Naive thymus-derived CD4-positive, alpha-beta T cell (primary cell): ENCODE measurements at places on chromosomes 6 and 20. TPM values are rescaled to one million over a fixed set of nuclear protein-coding genes. Genes with fewer than 3 reads are reported as not detected.

The MPC1 gene
- polyA plus RNA-seq, result 41.7 TPM

GRCh38 chr20:36301359-36302119 is 4.6 kb upstream of the DLGAP4 start:
- no peak overlapping the region for H3K4me3 ChIP-seq
- no peak overlapping the region for H3K27ac ChIP-seq
- H3K4me1 ChIP-seq, result no peaks in the 10 kb centered on the region
- H3K36me3 ChIP-seq, result no peaks in the 10 kb centered on the region
- DNase-seq, result no peak

- no peak overlapping the region for H3K27ac ChIP-seq
- H3K27me3 ChIP-seq, result no peaks in the 10 kb centered on the region
- no peak overlapping the region for H3K4me3 ChIP-seq
- no peaks in the 10 kb centered on the region for H3K36me3 ChIP-seq
These were observed 261.5 kb downstream of the TAF4 start for GRCh38 chr20:61803915-61804751.

The SIRPB1 gene
- 7.9 TPM for polyA plus RNA-seq

DNA sequence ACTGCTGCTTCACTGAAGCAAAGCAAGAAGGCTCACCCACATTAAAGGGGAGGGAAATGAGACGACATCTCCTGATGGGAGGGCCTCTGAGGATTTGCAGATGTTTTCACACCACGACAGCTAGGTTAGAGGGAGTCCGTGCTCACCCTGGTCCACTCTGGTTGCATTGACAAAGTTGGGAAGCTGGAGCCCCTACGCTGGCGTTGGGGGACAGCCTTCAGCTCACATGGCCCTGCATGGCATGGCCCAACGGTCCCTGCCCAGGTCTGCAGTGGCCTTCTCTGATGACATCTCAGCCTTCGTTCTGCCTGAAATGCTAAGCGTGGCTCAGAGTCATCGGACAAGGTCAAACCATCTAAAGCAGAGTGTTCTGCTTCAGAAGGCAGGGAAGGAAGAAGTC is 3.8 kb upstream of the NAPB start:
- no peaks in the 10 kb centered on the region for H3K36me3 ChIP-seq
- peaks cover 4% of the 10 kb centered on the region for H3K4me1 ChIP-seq

The GTSF1L gene
- not detected for polyA plus RNA-seq

The CST3 gene
- polyA plus RNA-seq, result 2.5 TPM

- DNase-seq, result no peak
- H3K4me3 ChIP-seq, result no peak overlapping the region
- no peaks in the 10 kb centered on the region for H3K36me3 ChIP-seq
- H3K27me3 ChIP-seq, result no peaks in the 10 kb centered on the region
- H3K4me1 ChIP-seq, result no peaks in the 10 kb centered on the region
- H3K27ac ChIP-seq, result no peak overlapping the region
These were observed 110.8 kb downstream of the RFPL4B start for GRCh38 chr6:112457886-112458285.

- H3K27me3 ChIP-seq, result no peaks in the 10 kb centered on the region
- H3K36me3 ChIP-seq, result no peaks in the 10 kb centered on the region
- H3K4me1 ChIP-seq, result no peaks in the 10 kb centered on the region
- H3K27ac ChIP-seq, result no peak overlapping the region
- H3K4me3 ChIP-seq, result no peak overlapping the region
These were observed 71.8 kb downstream of the ATG5 start for GRCh38 chr6:106253731-106254130.

- peak within 1 kb of the TSS; percentile 58 for H3K27ac ChIP-seq
- H3K4me1 ChIP-seq, result no peaks in the 10 kb centered on the region
- no peaks in the 10 kb centered on the region for H3K36me3 ChIP-seq
- DNase-seq, result peak; percentile 51
- H3K4me3 ChIP-seq, result peak within 1 kb of the TSS; percentile 62
These were observed at the start of gene PHACTR2 for GRCh38 chr6:143677891-143678791. Gene PHACTR2, plus strand, starts transcription at chr6:143677965. Its CDS starts 199 bp downstream, at chr6:143678164.

- H3K36me3 ChIP-seq, result peaks cover 3% of the 10 kb centered on the region
- H3K4me3 ChIP-seq, result no peak overlapping the region
- no peaks in the 10 kb centered on the region for H3K4me1 ChIP-seq
- no peaks in the 10 kb centered on the region for H3K27me3 ChIP-seq
- H3K27ac ChIP-seq, result no peak overlapping the region
These were observed 20.6 kb downstream of the RMND1 start for GRCh38 chr6:151431337-151431736.

DNA sequence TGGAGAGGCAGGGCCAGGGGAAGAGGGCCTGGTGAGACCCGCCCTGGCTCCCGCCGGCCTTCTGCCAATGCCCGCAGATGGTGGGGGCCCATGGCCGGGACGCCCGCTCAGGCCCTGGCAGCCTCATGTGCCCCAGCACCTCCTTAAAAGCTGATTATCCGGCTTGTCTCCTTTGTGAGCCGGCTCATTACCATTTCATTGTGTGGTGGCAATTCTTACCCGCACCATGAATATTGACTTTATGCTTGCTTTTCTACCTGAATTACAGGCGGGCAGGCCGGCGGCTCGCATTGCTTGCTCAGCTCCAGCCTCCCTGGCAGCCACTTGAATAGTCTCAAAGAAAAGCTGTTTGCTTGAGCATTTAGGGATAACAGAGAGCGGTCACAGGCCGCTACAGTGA is 120.0 kb upstream of the JAG1 start:
- no peak for DNase-seq
- no peak overlapping the region for H3K4me3 ChIP-seq
- H3K27ac ChIP-seq, result no peak overlapping the region
- H3K27me3 ChIP-seq, result no peaks in the 10 kb centered on the region
- no peaks in the 10 kb centered on the region for H3K36me3 ChIP-seq
- no peaks in the 10 kb centered on the region for H3K4me1 ChIP-seq

The WDR27 gene
- polyA plus RNA-seq, result 6.8 TPM

GRCh38 chr20:47075263-47075662 is 180.6 kb downstream of the EYA2 start:
- H3K36me3 ChIP-seq, result no peaks in the 10 kb centered on the region
- no peak overlapping the region for H3K4me3 ChIP-seq
- H3K27ac ChIP-seq, result no peak overlapping the region
- no peaks in the 10 kb centered on the region for H3K4me1 ChIP-seq
- no peaks in the 10 kb centered on the region for H3K27me3 ChIP-seq

DNA sequence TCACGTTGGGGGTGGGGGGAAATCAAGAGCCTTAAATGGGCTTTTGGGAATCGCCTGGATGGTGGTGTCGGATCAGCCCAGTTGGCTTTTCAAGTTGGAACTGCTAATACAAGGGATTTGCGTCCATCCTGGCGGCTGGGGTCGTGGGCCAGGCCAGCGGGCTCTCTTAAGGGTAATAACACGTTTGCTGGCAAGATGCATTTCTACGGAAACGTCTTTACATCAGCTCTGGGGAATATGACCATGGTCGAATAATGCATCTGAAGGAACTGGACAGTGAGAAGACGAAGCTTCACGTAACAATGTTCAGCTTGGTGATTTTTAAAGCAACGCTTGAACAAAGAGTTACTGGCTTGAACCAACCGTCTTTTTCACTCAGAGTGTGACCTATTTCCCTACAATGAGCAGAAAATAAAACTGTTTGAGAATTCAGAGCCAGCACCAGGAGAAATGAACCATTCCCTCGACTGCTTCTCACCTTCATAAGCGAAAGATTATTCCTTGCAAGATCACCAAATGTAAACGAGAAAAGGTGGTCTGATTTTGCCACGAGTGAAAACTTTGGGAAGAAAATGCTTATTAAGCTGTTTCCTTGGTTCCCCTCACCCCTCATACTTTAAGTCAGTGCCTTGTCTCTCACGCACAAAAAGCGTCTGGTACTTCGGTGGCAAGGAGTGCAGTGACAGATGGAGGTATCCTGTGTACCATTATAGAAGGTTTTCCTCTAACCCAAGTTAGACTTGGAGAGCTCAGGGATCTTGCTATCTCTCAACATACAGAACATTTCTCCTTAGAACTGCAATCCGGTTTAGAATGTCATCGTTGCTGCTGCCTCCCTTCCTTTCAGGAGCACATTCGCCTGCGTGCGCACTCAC is 1.4 kb upstream of the MARCKS start:
- H3K36me3 ChIP-seq, result no peaks in the 10 kb centered on the region
- H3K4me1 ChIP-seq, result peaks cover 40% of the 10 kb centered on the region

GRCh38 chr20:47781632-47782031 is 3.6 kb downstream of the SULF2 start:
- no peaks in the 10 kb centered on the region for H3K4me1 ChIP-seq
- DNase-seq, result no peak
- H3K27ac ChIP-seq, result no peak overlapping the region

- H3K27ac ChIP-seq, result no peak overlapping the region
- no peak overlapping the region for H3K4me3 ChIP-seq
- no peaks in the 10 kb centered on the region for H3K36me3 ChIP-seq
- H3K27me3 ChIP-seq, result no peaks in the 10 kb centered on the region
These were observed 52.2 kb upstream of the TASP1 start for GRCh38 chr20:13690943-13691342.

DNA sequence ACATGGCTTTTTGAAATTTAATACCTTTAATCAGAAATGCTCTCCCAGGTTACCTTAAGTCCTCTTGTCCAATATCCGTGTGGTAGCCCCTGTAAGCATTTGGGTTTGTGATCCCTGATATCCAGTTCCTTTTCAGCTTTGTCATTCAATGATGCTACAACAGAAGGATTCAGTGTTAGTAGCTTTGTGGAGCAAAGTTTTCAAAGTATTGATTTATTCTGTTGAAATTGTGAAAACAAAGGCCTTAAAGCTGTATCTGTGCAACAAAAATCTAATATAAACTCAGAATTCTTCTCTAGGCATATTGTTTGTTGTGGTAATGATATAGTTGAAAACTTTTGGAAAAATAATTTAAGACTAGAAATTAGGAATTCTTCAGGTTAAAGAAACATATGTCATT is 91.9 kb downstream of the ADGRB3 start:
- no peak overlapping the region for H3K27ac ChIP-seq
- no peaks in the 10 kb centered on the region for H3K27me3 ChIP-seq
- no peaks in the 10 kb centered on the region for H3K36me3 ChIP-seq
- H3K4me3 ChIP-seq, result no peak overlapping the region
- no peak for DNase-seq
- no peaks in the 10 kb centered on the region for H3K4me1 ChIP-seq

GRCh38 chr6:119566546-119567260 is 217.1 kb upstream of the MAN1A1 start:
- H3K4me3 ChIP-seq, result no peak overlapping the region
- H3K36me3 ChIP-seq, result no peaks in the 10 kb centered on the region
- no peaks in the 10 kb centered on the region for H3K27me3 ChIP-seq
- no peak for DNase-seq

DNA sequence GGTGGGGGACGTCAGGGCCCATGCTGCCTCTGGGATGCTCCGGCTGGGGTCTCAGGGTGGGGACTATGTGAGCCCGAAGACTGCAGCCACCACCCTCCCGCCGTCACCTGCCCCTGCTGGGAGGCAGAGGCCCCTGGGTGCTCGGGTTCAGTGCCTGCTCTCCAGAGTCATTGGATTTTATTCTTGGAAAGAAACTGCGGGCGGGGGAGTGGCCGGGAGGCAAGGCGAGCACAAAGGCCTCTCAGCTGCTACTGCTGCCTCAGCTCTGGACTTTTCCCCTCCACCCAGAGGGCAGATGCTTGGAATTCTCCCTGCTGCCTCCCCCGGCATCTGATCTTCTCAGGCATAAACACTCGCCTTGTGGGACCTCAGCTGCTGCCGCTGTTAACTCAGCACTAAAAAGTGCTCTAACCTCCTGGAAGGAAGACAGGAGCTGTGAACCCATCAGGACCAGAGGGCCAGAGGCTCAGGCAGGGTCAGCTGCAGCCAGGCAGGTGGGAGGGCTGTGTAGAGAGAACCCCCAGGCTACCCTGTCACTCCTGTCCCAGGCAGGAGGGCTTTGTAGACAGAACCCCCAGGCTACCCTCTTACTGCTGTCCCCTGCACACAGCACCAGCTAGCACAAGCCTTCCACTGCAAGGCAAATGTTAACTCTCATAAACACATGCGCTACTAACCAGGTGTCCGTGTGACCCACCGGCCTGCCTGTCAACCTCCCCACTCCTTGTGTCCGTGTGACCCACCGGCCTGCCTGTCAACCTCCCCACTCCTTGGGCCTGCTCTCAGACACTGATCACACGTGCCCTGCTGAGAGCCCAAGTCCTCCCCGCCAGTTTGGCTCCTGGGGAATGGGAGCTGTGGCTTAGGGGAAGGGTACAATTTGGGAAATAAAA is 9.4 kb upstream of the FRMD1 start:
- H3K36me3 ChIP-seq, result no peaks in the 10 kb centered on the region
- DNase-seq, result no peak
- no peak overlapping the region for H3K4me3 ChIP-seq
- no peaks in the 10 kb centered on the region for H3K27me3 ChIP-seq
